ENCODE measurements at places on chromosomes 6 and 20. TPM values are rescaled to one million over a fixed set of nuclear protein-coding genes. Genes with fewer than 3 reads are reported as not detected.

Gene PFDN6
- 36.3 TPM for polyA plus RNA-seq

Gene TSPO2
- polyA plus RNA-seq: not detected

Gene SCRT2
- not detected for polyA plus RNA-seq

Gene MCHR2
- polyA plus RNA-seq: not detected

Gene PLA2G7
- polyA plus RNA-seq: not detected

Gene TNXB
- 0.43 TPM for polyA plus RNA-seq

Gene GJA10
- not detected for polyA plus RNA-seq

All from naive thymus-derived CD4-positive, alpha-beta T cell (primary cell).